ENCODE measurements at places on chromosomes 1 and 21.

GRCh38 chr1:160575112-160575664 is 4.1 kb downstream of the CD84 start:
- DNase-seq, result no peak

DNA sequence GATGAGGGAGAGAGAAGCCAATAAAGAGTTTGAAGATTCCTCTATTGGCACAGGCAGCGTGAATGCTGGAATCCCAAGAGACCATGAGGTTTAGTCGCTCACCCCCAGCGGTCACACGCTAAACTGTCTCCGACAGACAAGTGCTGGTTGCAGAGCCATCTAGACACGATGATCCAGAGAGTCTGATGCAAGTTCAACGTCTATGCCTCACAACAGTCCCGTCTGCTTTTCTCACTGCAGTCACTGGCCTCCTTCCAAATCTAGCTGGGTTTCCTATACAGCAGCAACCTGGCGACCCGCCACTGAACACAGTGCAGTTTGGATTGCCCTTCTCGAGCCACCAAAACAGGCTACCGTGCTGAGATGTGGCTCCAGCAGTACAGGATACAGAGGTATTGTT is 98.6 kb upstream of the KRTAP19-8 start:
- DNase-seq, result no peak

DNA sequence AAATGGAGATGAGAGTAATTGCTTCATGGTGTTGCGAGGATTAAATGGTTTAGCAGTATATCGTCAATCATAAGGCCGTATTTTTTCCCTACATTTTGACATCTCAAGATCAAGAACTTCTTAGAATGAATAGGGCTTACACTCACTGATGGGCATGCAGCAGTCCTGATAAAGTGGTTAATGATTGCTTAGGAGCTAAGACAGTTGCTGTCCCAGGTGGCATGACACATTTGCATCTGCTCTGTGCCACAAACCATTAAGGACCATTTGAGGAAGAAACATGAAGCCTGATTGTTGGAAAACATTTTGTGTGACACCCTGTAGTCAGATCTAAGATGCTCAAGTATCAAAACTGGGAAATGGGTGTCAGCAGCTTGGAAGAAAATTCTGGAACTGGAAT is 81.0 kb upstream of the SGIP1 start:
- no peak for DNase-seq

DNA sequence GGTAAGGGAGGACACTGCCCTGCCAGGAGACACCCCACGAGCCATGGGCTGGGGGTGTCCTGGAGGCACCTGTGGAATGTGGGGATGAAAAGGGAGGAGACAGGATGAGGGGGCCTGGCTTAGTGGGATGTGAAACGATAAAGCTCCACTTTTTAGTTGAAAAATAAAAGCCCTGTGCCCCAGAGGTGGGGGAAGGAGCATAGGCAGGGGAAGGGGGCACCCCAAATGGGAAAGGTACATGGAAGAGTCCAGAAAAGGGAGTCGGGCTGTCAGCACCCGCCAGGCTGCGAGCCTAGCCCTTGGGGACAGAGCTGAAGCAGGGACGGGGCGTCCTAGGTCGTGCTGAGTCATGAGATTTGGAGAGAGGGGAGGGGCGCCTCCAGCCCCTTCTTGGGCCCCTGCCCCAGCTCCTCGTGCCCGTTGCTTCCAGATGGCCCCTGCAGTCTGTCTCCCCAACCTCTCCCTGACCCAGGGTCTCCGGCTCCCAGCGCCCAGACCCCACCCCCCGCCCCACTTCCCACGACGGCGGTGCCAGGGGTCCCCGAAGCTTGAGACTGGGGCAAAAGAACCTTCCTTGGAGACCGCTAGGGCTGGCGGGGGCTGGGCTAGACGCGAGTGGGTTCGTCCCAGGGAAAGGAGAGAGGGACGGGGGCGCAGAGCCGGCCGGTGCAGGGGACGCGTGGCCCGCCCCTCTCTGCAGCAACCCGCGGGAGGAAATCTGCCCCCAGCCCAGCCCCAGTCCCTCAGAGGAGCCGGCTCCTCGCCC is 795 bp downstream of the SYT2 start:
- no peak for DNase-seq

GRCh38 chr1:214164173-214164572 is 116.8 kb upstream of the SMYD2 start:
- DNase-seq, result no peak

GRCh38 chr1:80593197-80593596 is 1207.5 kb upstream of the ADGRL2 start:
- DNase-seq, result no peak

DNA sequence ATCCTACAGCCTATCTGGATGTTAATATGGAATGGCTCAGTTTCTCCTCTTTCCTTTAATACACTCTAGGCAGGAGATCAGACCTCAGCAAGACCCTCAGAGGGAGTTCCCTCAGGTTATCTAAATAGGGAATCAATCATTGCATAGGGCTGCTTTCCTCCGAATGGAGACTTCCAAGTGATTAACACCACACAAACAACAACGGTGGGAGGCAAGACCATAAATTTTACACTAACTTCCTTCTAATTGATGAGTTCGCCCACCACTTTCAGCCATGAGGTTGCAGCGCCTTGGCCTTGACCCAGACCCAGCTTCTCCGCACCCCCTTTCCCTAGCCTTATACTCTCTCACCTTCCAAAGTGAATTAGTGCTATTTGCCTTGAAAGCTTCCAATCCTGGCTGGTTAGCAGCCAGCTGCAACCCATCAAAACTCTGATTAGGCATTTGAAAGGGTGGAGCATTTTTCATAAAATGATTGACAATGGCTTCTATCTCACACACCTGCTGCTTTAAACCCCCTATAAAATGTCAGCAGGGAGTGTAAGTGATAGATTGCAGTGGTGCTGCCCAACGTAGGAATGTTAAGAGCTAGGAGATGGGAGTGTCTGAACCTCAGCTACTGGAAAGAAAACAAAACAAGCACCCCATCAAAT is 534.9 kb upstream of the USP24 start:
- DNase-seq, result no peak
